ENCODE measurements at places on chromosomes 1 and 21.

- DNase-seq, result no peak
These were observed 75.5 kb downstream of the HIVEP3 start for GRCh38 chr1:41842993-41843755.

DNA sequence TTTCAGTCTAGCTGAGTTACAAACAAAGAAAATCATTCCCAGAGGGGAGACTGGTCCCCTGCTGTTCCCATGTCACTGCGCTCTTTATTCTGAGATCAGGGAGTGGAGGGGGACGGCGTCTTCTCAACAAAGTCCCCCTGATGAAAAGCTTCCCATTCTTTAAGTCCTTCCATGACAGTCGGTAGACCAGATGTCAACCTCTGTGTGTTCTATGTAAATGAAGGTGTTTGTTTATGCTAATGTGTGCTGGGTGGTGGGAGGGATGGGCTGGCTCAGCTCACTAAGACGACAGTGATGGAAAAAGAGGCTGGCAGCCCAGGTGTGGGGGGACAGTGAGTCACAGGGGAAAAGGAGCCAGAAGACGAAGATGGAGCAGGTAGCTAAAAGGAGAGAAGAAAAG is 148.2 kb upstream of the KLHDC7A start:
- DNase-seq, result no peak

DNA sequence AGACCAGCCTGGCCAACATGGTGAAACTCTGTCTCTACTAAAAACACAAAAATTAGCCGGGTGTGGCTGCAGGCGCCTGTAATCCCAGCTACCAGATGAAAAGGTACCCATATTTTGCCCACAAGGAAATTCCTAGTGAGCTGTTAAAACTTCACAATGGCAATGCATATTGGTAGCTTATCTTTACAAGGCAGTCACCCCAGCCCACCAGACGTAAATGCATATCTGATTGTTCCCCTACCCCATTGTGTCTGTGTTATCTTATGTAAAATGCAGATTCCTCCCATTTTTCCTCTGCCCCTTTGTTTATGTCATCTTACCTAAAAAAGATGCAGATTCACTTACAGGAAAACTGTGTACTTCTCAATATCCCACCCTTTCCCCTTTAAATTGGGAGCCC is 103.1 kb upstream of the SLC2A1 start:
- no peak for DNase-seq

GRCh38 chr1:183139281-183139942 is 46.7 kb upstream of the LAMC2 start:
- DNase-seq, result no peak

DNA sequence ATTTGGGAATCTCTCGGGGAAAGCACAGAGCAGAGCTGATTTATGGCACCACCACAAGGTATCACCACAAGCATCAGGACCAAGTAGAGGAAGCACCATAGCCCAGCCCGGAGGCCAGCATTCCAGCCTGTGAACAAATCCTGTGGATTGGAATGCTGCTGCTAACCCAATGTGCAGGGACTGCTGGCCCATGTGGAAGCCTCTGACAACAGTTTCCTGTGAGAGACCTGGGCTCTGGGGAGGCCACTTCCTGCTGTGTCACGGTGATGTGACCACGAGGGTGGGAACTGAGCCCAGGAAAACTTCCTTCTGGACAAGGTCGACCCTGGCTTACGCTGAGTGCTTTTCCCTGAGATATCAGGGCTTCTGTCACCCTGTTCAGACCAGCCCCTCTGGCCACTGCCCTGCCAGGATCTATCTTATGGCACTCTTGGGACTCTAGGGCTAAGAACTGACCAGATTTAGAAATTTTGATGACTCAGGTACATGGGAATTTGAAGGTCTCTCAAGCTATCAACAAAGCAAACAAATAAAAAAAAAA is 88.3 kb upstream of the NGF start:
- no peak for DNase-seq

DNA sequence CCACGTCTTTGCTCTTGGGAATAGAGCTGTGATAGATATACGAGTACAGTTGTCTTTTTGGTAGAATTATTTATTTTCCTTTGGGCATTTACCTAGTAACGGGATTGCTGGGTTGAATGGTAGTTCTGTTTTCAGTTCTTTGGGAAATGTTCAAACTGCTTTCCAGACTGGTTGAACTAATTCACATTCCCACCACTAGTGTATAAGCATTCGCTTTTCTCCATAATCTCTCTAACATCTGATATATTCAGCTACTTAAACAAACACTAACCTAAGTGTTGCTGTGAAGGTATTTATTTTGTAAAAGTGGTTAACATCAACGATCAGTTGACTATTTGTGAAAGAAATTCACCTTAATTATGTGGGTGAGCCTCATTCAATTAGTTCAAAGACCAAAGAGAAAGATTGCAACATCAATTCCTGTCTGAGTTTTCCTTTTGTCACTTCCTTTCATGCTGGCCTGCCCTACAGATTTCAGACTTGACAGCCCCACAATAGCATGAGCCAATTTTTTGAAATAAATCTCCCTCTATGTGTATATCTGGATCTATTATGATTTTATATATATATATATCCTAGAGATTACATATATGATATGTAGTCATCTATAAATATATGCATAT is 26.7 kb upstream of the DUSP10 start:
- no peak for DNase-seq

GRCh38 chr1:33387625-33388024 is 43.3 kb downstream of the PHC2 start:
- DNase-seq, result no peak

DNA sequence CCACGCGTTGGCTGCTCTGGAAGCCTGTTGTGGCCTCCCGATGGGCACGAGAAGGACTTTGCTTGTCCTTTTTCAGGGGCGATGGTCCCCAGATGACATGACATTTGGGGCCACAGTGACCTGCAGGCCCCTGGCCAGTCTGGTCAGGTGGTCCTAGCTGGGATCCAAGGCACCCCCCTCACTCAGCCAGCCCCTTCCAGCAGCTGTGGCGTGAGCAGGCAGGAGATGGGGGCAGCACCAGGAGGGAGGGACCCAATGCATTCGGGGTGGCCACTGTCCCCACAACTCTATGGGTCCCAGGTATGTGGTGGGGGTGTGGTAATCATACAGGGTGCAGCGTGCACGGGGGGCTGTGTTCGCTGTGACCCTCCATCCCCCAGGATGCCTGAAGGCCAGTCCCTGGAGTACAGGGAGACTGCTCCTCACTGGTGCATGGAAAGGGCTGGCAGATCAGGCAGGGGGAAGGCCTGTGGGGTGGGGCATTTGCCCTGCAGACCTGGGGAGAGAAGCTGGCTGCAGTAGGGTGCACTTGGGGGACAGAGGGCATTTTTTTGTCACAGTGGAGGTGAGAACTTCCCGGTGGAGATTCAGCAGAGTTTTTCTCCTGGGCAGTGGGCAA is 31.7 kb downstream of the WNT3A start:
- no peak for DNase-seq
